COR-L47 (cell line): ENCODE measurements at places on chromosomes 7 and 10.
A peak's percentile ranks its signal among the peaks of the same experiment; 100 is the strongest.

DNA sequence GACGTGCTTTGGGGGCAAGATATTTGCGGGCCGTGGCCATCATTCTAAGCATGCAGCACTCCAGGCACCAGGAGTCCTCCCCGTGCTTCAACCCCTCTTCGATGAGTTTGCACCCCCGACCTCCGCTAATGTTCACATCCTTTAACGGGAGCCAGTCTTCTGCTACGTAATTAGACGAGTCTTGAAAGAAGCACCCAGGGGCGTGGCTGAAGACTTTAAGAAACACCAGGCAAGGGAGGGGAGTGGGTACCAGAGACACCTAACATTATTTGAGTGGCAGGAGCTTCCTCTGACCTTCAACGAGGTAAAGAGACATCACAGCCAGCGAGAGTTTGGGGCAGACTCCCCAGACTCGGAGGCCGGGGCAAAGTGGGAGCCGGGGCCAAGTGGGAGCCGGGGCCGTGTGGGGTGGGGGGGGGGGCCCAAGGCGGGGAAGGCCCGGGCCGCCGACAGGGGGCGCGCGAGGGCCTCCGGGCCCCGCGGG is 31.1 kb upstream of the TOMM7 start:
- no peak for DNase-seq

DNA sequence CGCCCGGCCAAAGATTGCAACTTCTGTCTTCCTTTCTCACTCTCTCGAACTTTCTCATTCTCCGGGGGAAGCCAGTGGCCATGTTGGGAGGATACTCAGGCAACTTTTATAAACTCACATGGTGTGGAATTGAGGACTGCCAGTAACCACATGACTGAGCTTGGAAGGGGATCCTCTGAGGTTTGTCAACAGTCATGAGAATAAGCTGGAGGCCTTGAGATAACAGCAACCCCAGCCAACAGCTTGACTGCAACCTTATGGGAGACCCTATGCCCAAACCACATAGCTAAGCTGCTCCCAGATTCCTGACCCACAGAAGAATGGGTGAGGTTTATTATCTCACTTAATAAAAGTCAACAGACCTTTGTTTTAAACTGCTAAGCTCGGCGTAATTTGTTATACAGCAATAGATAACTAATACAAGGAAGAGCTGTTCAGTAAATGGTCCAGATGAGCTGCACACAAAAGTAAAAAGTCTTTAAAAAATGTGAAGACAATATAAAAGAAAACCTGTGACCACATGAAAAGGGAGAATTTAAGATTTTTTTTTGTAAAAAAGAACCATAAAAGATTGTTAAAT is 9.6 kb downstream of the SYPL1 start:
- DNase-seq = no peak

DNA sequence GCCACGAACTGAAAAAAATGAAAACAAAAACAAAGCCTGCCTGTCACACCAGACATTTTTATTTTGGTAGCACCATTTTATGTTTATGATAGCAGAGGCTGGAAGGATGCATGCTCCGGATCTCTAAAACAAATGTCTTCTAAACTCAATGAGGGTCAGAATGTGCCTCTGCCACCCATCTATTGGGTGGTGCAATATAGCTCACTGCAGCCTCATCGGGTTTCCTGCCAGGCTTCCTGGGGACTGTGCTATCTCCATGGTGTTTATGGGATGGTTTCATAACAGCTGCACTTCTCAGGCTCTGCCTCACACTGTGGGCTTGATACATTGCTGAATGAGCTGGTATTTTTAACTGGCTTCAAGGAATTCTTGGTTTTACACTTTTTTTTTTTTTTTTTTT is 94.4 kb downstream of the ITIH5 start:
- no peak for DNase-seq

- no peak for DNase-seq
These were observed 37.2 kb downstream of the KAT6B start for GRCh38 chr10:74863551-74863950.

DNA sequence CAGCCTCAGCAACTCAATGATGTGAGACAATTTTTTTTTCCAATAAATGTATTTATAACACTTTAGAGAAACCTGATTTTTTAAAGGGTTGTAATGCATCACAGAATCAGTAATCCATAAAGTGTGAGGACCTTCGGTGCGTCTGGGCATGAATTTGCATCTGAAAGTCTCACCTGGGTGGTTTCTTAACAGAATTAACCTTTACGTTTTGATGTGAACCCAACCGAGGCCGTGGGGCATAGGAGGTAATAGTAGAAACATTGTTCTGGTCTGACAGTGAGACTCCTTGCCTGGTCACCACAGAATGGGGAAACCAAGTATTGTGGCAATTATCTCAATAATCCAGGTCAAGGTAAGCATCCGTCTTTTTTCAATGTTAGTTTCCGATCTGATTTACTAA is 114.6 kb downstream of the PRKCQ start:
- no peak for DNase-seq

GRCh38 chr10:21746118-21746517 is 212.1 kb downstream of the MLLT10 start:
- no peak for DNase-seq

DNA sequence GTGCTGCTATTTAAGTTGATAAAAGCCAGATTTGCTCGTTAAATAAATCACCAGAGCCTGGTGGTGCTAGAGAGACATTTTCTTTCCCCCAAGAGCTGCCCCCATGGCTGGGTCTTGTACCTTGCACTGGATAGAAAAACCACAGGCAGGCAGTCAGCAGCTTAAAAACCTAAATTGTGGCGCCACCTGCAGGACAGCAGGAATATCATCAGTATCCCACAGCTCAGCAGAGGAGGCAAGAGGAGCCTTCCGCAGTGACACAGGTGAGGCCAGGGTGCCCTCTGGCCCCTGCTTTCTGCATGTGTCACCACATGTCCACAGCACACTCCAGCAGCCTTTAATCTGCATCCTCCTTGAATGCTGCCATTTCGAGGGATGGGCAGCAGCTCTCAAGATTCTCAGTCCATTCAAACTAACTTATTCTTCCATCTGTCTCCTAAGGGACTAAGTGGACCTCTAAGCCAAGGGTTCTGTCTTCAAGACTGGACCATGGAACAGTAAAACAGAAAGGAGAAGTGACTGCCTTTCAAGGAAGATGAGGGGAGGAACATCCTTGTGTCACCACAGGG is 4.5 kb upstream of the PLXNA4 start:
- peak; percentile 71 for DNase-seq

DNA sequence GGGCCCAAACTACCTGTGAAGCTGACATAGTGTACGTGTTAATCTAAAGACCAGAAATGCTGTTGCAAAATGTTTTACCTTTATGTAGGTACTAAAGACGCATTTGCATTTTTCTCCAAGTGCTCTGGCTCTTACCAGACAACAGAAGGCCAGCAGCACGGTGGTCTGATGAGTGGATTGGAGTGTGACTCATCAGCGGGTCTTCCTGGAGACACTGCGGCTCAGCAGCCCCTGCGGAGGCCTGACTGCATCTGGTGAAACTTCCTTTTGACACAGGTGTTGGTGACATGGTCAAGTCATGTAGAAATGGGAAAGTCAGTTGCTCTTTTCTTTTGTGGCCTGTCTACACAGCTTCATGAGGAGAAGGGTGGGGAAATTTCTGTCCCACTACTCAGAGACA is 723.6 kb downstream of the INHBA start:
- no peak for DNase-seq
